ENCODE measurements at places on chromosomes 5 and 9. TPM values are rescaled to one million over a fixed set of nuclear protein-coding genes. Genes with fewer than 3 reads are reported as not detected.

- no peak for DNase-seq
Observed at GRCh38 chr9:133913571-133914369, 78.4 kb downstream of the VAV2 start.

GRCh38 chr9:20499013-20499412 lies 123.3 kb downstream of the MLLT3 start:
- DNase-seq: no peak

GRCh38 chr5:64872044-64872443 lies 103.3 kb downstream of the CWC27 start:
- DNase-seq: no peak

TMEM215 gene
- not detected for total RNA-seq

DNA sequence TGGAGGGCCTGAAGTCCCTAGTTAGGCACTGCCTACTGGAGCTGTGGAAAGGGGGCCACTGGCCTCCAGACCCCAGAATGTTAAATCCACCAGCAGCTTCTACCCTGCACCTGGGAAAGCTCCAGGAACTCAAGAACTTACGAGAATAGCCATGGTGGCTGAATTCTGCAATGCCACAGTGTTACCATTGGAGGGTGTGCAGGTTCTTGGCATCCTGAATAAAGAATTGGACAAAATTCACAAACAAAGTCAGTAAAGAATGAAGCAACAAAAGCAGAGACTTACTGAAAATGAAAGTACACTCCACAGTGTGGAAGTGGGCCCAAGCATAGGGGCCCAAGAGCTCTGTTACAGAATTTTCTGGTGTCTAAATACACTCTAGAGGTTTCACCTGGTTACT lies 107.0 kb downstream of the PRDM9 start:
- no peak for DNase-seq

TPD52L3 gene
- total RNA-seq: not detected

- no peak for DNase-seq
Observed at GRCh38 chr9:108033976-108034964, 544.7 kb upstream of the KLF4 start.

NDST1 gene
- 67.8 TPM for total RNA-seq

Measured in right cardiac atrium (tissue), 5 donors.